Kidney glomerular epithelial cell (primary cell): ENCODE measurements at places on chromosomes 7 and 10.
A peak's percentile ranks its signal among the peaks of the same experiment; 100 is the strongest.

DNA sequence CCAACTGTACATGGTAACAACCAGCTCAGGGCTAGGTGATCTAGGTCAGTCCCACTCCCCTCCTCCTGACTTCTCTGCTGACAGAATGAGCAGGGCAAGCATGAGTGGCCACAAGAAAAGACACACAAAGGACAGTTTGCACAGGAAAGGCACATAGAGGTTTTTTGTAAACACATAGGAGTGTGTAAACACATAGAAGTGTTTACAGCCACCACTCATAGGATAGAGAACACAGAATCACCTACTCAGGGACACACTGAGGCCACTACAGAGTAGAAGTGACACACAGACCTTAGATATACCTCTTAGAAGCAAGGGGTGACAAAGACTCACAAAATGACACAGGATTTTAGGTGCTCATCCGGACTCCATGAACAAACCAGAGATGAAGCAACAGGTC lies 19.0 kb downstream of the NUDCD3 start:
- DNase-seq: no peak

- DNase-seq: no peak
These were observed 151.5 kb upstream of the EEPD1 start for GRCh38 chr7:36001546-36001945.

DNA sequence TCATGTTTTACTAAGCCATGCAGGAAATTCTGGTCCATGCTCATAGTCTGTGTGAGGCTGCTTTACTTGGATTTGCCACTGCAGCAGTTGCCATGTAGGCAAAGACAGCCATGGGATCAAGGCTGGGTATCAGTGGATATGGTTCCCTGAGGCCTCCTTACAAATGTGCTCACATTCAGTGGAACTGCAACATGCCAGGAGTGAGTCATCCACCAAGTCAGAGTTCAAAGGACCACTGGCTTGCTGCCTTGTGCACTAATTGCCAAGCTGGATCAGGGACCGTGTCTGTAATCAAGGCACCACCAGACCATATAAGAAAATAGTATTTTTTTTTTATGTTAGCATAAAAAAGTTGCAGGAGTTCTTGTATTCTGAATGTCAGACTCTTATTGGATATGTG lies 101.0 kb downstream of the CDCA7L start:
- DNase-seq: no peak

DNA sequence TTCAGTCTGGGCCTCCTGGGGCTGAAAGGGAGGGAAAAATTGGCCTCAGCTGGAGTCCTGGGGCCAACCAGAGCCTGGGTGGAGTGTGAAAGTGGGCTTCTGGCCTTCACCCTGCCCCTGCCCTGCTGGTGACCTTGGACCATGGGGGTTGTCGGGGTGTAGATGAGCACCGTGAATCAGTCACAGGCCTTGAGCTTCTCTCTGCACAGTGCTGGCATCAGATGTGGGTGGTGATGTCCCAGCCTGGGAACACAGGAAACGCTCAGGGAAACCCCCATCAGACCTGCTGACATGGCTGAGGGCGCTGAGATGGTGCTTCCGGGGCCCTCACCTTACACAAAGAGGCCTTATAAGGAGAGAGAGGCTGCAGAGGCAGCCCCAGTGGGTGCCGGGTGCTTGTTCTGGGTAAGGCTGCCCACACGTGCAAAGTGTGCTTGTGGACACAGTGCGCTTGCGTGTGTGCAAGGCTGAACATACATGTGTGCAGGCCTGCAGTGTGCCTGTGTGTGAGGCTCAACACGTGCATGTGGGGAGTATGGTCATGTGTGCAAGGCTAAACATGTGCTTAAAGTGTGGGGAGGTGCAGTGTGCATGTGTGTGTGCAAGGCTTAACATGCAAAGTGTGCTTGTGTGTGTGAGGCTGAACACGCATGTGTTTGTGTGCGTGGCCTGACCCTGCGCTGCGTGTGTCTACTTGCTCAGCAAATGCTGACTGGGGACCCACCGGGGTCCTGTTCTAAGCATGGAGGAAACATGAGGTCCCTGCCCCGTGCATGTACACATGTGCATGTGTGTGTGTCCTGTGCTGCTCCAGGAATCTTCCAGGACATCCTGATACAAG lies 6.5 kb downstream of the ARPC1B start:
- no peak for DNase-seq

DNA sequence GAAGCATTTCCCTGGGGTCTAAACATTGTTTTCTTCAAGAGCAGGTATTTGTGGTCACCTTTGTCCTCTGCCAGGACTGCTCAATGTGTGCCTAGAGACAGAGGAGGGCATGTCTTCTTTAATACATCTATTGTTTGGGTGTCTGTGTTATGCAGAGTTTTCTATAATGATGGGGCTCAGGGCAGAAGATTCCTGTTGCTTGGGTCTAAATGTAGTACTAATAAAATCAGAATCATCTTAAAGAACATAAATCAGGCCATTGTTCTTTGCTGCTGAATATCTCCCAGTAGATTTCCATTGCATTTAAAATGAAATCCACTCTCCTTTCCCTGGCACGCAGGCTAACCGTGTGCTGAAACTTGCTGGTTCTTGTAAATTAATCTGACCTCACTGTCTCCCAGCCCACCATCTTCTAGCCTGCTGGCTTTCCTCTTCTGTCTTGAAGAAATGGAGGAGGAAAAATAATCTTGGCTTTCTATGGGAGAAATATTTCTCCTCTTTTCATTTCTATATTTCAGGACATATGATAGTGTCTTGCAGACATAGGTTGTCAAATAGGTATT lies 1396.8 kb downstream of the GATA3 start:
- DNase-seq: no peak

DNA sequence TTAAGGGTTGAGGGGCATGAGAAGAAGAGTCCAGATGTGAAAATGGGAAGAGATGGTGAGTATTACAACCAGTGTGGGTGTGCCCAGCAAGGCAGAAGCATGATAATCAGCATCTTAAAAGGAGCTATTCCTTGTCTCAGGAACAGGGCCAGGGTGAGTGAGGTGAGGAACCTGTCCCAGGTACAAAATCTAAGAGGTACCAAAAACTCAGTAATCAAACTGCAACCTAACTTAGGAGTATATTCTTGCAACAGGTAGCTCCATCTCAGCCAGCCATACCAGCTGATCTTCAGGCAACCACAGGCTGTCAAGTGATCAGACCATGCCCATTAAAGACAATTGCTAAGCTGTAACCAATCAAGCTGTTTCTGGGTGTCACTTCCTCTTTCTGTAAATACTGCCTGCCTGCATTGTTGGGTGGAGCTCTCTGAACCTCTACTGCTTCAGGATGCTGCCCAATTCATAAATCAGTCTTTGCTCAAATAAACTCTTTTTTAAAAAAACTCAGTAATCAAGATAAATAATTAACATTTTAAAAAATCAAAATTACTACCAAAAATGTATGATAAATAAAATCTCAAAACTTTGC lies 7.4 kb downstream of the KEL start:
- DNase-seq: no peak

- DNase-seq: no peak
These were observed 491.9 kb downstream of the PARD3 start for GRCh38 chr10:34323192-34323591.

- no peak for DNase-seq
These were observed 62.3 kb upstream of the PDLIM1 start for GRCh38 chr10:95353123-95353522.

DNA sequence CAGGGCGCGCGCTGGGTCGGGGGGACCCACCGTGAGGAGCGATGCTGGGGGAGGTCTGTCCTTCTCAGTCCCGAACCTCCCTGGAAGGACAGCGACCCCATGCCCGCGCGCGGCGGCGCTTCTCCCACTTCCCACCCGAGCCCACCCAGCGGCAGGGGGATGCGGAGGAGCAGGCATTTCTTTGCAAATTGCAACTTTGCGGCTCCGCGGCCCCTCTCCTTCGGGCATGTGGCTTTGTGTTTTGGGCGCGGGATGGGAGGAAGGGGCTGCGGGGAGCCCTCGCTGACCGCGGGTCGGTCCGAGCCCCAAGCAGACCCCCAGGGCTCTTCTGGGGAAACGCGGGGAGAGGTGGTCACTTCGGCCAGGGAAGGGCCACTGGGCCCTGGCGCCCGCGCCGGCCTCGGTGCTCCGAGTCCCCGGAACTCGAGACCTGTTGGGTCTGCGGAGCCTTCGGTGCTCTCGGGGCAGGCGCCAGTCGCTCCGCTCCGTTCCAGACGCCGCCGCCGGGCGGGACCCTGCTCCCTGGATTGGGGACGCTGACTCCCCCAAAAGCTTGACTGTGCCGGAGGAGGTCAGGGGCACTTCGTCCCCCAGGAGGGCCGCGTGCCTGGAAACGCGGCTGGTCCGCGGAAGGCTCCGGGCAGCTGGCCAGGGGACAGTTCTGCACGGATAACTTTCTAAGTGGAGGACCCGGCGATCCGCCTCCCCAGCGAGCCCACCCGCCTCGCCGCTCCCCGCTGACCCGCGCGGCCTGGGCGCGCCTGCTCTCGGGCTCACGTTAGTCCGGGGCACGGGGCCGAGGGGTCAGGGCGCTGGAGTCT lies 164.2 kb upstream of the DPP6 start:
- DNase-seq: no peak

GRCh38 chr7:3431306-3431705 lies 130.3 kb downstream of the SDK1 start:
- DNase-seq: peak; percentile 17

GRCh38 chr10:74937266-74937856 lies 111.0 kb downstream of the KAT6B start:
- peak; percentile 53 for DNase-seq

- no peak for DNase-seq
These were observed 76.4 kb upstream of the ZMIZ1 start for GRCh38 chr10:78992333-78992732.

GRCh38 chr10:19710600-19710999 lies 105.6 kb upstream of the PLXDC2 start:
- no peak for DNase-seq

DNA sequence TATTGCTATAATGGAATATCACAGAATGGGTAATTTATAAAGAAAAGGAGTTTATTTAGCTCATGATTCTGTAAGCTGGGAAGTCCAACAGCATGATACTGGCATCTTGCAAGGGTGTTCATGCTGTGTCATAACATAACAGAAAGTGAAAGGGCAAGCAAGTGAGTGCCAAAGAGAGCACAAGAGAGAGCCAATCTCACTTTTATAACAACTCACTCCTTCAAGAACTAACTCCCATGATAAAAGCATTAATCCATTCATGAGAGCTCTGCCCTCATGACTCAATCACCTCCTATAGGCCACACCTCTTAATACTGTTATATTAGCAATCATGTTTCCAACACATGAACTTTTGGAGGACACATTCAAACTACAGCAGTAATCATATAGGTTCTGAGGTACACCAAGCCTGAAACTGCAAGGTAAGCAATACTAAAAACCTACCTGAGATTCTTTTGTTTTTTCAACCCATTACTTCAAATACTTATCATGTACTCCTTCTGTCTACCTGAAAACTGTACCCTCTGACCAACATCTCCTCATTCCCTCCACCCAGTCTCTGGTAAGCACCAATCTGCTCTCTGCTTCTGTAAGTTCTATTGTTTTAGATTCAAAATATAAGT lies 219.7 kb downstream of the MTERF1 start:
- no peak for DNase-seq

GRCh38 chr10:90179696-90180407 lies 478.5 kb downstream of the KIF20B start:
- DNase-seq: peak; percentile 8

GRCh38 chr10:78044699-78045098 lies 11.0 kb downstream of the RPS24 start:
- no peak for DNase-seq
